ENCODE measurements at places on chromosomes 12 and 14.

DNA sequence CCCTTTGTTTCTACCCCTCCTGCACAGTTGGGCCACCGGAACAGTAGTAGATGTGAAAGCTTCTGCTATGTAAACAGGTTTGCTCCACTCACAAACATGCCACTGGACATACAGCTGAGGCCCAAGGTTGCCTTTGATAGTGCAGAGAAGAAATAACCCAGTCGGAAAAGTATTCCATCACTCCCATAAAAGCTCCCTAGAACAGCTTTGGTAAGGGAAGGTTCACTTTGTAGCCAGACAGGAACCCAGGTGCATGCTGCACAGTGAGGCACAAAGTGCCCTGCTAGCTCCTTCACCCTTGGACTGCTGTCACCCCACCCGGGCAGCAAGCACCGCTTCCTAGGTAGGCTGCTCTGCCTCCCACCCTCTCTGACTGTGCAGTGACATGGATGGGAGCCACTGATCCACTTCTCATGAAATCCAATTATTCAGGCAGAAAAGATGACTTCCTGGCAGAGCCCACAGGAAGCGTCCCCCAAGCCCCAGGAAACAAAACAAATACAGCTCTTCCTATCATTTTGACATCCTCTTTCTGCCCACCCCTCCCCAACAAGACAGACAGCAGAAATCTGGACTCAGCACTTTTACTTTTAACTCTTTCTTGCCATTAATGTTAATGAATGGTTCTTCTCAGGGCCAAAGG, 100.2 kb downstream of the SRGAP1 start:
- no peak for DNase-seq

DNA sequence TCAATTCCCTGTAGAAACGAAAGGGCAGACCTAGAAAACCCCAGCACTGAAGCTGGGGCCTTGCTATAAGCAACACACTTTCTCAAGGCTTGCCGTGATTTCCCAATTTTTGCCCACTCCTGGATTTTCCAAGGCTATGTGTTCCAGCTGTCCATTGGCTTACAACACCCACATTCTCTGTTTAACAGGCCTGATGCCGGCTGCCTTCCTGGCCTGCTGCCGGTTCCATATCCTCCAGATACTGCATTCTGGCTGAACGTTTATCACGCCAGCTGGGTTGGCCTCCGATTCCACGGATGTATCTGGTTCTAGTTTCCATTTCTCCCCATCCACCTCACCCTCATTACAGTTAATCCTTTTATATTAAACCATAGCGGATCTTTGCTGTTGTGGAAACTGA, 2.0 kb upstream of the PCNX1 start:
- DNase-seq, result no peak

- no peak for DNase-seq
Observed at GRCh38 chr12:101935890-101936746, 58.7 kb downstream of the DRAM1 start.

DNA sequence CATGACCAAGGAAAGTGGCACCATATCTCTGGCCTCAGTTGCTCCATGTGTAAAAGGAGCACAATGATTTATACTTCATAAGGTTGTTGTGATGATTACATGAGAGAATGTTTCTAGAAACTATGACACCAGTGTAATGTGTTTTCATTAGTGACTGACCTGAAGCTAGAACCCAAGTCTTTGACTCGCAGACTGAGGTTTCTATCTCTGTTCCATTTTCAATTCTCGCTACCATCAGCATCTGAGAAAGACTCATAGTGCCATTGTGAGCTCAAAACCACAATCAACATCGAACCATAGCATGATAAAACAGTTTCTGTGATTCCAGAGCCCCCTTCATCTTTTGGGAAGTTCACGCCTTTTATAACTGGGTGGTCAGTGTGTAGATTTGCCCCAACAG, 53.8 kb downstream of the STAB2 start:
- DNase-seq, result no peak

DNA sequence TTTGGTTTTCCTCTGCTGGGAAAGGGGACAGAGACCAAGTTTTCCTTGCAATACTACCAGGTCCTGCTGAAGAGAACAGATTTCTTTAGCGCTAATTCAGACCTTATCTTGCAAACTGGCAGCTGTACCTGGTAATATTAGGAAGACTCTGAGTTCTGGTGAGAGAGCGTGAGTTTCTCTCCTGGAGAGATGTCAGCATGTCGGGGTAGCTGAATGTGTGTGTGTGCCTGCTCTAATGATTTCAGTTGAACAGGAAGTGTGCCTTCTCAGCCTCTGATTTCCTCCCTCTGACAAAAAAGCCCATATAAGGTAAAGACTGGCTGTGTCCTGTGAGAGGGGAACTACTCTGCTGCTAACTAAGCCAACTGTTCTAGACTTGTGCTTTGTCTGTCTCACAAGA, 10.3 kb upstream of the ERP27 start:
- no peak for DNase-seq

DNA sequence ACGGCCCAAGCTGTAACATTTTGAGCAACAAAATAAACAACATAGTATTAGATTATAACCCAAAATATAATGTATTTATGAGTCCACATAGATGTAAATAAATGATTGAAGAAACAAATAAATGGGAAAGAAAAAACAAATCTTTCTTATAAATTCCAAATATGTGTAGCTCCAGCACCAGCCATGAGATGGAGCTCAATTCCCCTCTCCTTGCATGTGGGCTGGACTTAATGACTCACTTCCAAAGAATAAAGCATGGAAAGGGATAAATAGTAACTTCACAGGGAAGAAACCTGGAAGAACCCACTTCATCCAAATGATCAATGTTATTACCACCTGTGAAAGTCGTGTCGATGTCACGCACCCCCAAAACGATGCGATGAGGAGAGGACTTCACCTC, 158.8 kb downstream of the RPAP3 start:
- no peak for DNase-seq

DNA sequence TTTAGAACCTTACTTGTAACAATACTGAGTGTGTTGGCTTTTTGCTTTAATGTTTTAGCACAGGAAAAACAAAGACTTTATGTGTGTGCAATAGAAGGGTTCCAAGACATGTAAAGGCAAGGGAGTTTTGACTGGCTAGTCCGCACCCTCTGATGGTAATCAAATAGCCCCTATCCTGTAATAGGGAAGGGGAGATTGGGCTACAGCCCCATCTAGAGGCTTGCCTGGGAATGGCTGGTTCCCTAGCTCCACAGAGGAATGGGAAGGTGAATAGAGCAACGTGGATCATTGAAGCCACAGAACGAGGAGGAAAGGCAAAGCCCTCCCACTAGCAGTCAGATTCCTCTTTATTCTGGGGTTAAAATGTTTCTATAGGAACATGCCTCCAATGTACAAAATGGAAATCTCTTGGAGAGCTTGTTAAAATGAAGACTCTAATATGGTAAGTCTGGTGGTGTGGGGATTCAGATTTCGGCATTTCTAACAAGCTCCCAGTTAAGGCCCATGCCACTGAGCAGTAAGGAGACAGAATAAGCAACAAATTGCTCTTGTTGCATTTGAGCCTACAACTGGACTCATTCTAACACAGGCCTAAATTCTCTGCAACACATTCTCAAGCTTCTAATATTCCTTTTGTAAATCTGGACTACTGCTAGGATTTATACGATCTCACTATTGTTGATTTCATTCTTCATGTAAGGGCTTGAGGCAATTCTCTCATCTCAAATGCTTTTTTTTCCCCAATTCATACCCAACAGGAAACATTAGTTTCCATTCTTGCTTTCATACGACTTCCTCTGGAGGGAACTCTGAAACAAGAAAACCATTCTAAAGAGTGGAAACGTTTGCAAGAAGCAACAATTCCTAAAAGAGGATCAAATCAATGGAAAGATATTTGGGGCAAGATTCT, 57.1 kb downstream of the NIN start:
- DNase-seq, result no peak

DNA sequence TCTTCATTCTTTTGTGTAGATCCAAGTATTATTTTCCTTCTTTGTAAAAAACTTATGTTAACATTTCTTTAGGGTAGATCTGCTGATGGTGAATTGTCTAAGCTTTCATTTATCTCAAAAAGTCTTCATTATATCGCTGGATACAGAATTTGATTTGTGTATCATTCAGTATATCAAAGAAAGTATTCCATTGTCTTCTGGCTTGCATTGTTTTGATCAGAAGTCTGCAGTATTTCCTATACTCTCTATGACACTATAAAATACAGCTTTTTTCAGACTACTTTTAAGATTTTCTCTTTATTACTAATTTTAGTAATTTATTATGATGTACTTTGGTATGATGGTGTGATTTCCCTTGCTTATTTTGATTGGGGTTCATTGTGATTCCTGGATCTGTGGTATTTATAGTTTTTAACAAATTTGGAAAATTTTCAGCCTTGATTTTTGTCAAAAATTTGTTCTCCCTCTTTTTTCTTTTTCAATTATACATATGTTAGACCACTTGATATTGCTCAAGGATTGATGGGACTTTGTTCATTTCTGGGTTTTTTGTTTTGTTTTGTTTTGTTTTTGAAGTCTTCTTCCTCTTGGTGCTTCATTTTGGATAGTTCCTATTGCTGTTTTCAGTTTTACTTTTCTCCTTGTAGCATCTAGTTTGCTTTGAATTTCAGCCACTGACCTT, 176.5 kb downstream of the ZFP36L1 start:
- DNase-seq, result no peak

DNA sequence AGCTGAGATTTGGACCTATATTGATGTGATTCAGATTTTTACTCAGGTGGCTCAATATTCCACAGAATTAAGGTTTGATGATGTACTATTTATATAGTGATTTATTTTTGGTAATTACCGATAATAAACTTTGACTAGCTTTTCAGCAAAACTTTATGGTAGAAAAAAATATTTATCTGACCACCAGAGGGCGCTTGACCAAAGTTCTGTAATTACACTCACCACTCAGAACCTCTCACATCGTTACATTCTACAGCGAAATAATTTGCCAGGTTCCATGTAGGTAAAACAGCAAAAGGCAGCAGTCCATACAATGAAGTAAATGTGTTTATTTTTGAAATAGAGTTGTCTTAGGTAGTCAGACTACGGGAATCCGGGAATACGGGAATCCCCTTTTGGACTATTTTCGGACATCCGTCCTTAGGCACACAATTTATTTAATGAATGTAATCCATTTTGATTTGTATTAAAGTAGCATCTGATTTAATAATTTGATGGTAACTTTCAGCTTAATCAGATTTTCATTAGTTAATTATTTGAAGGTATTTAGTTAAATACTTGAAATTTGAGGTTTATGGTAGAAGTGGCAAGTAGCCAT, 143.0 kb upstream of the DDHD1 start:
- no peak for DNase-seq

- DNase-seq, result no peak
Observed at GRCh38 chr14:51293149-51293911, 53.3 kb downstream of the TMX1 start.

DNA sequence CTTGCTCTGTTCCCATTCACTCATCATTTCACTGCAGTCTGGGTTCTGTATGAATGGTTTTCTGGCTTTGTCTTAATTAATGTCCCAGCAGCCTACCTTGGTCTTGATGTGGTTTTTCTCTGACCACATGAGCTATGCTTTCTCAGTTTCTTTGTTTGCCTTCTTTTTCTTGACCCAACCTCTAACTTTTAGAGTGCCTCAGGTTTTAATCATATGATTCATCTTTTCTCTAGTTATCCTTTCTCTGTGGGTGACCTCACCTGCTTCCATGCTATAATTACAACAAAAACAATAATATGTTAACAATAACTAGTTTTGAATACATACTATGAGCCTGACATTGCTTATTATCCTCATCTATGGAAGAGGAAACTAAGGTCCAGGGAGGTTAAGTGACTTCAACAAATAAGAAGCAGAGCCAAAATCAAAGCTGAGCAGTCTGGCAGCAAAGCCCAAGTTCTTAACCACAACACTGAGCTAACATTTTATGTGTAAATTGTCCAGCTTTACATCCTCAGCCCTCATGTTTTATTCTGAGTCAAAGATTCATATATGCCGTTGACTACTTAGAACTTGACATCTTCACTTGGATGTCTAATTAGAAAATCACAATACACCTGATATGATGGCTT, 4.7 kb upstream of the EPYC start:
- no peak for DNase-seq

- no peak for DNase-seq
Observed at GRCh38 chr14:103128631-103129300, 5.5 kb downstream of the TNFAIP2 start.

- DNase-seq, result no peak
Observed at GRCh38 chr12:57832966-57833365, 13.6 kb downstream of the CTDSP2 start.

DNA sequence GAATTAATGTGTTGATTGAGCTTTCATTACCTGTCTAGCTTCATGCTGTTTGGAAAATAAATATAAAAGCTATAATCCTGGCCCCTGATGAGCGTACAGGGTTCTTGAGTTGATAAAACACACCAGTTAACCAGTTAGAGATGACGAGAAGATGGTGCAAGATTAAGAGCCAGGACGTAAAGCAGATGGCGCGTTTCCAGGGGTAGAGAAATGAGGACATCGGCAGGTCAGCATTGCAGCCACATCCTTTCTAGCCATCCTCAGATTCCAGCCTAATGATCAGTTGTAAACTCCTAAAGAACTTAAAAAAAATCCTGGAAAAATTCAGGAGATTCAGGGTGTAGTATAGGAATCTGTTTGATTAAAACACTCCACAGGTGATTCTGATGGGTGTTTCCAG, 203.7 kb downstream of the CACNA1C start:
- DNase-seq, result no peak

DNA sequence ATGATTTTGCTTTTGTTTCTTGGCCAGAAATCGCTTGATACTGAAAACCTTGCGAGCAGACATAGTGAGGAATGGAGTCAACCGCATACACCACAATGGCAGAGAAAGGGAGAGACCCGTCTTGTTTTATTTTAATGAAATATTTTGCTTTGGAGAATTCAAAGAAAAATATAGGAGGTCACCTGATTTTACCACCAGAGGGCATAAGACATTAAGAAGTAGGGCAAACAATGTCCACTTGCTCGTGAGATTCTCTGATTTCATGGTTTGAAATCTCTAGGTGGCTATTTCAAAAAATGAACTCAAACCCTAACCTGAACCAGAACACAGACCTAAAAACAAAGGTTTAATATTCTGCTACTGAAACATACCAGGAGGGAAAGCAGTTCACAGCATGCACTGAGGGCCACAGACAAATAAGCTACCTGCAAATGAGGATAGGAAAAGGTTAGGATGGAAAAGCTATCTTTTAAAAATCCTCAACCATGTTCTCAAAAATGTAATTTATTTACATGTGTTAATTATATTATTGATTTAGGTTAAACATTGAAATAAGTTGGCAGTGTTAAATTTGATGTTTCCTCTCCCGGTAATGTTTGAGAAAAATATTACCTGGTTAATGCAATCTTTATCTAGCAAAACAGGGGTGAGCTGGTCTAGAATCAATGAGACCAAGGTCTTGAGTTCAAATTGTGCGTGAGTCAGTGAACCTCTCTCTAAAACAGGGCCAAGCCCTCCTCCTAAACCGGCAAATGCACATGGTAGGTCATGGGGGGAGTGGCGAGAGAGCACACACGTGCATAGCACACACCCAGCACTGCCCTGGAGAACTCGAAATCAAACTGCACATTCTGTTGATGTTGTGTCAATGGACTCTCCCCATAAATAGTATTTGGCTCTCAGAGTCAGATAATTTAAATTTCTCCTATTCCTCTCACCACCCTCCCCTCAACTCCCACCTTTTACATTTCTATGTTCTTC, 12.5 kb downstream of the IFNG-AS1 start:
- DNase-seq, result no peak
